ENCODE measurements at places on chromosomes 5 and 9.

DNA sequence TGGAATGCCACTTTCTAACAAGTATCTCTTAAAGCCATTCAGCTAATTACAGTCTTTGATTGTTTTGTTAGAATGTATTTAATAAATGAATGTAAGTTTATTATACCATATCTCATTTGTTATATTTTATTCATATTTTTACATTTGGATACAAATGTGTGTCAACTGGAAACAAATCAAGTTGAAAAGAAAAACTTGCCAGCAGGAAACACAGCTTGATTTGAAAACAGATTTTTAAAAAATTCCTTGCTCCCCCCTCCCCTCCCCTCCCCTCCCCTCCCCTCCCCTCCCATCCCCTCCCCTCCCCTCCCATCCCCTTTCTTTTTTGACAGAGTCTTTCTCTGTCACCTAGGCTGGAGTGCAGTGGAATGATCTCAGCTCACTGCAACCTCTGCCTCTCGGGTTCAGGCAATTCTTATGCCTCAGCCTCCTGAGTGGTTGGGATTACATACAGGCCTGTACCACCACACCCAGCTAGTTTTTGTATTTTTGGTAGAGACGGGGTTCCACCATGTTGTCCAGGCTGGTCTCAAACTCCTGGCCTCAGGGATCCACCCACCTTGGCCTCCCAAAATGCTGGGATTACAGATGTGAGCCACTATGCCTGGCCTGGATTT is 227.6 kb downstream of the WDR70 start:
- DNase-seq = no peak

GRCh38 chr9:136484153-136485048 is 1.6 kb upstream of the SEC16A start:
- peak; percentile 11 for DNase-seq

- DNase-seq = no peak
These were observed 2.3 kb upstream of the SLC12A2 start for GRCh38 chr5:128081111-128081851.

- no peak for DNase-seq
These were observed 33.3 kb downstream of the CD180 start for GRCh38 chr5:67163231-67163756.

DNA sequence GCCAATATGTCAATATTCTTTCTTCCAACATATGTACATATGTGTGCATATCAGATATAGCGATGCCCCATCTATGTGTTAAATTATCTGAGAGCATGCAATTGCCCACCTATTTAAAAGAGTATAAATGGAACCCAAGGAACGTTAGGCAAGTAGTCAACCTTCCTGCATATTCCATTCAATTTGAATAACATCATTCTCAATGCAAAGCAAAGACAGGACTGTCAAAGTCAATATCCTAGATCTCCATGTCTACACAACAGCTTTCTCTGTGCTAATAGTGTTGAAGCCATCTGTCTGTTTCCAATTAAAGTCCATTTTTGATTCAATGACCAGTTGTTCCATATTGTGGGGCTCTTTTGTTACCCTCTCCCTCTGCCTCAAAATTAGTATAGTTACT is 85.3 kb upstream of the COX7C start:
- no peak for DNase-seq

DNA sequence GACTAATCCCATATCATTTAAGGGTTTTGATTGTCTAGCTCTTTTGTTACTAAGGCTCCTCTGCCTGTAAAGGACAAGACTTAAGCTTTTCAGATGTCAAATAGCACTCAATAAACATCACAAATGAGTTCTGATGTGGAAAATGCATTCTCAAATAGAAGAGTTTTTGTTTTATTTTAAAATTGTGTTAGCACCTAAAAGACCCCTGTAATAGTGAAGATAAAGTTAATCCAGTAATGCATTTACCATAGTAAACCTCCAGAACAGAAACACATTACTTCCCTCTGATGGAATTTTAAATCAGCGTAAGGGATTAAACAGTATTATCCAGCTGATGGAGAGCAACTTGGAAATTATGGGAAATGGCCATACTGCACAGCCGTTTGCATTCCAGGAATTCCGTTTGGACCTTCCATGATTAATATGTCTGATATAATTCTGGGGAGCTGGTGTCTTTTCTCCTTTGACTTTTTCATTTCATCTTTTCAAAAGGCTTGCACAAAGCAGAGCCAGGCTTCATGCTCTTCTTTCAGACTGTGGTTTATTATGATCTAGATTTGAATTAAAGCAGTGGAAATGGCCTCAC is 105.6 kb downstream of the PPP2R2B start:
- DNase-seq = no peak

GRCh38 chr5:37283214-37283820 is 34.1 kb upstream of the CPLANE1 start:
- DNase-seq = no peak

GRCh38 chr9:108645520-108645919 is 210.3 kb downstream of the ACTL7B start:
- peak; percentile 74 for DNase-seq

DNA sequence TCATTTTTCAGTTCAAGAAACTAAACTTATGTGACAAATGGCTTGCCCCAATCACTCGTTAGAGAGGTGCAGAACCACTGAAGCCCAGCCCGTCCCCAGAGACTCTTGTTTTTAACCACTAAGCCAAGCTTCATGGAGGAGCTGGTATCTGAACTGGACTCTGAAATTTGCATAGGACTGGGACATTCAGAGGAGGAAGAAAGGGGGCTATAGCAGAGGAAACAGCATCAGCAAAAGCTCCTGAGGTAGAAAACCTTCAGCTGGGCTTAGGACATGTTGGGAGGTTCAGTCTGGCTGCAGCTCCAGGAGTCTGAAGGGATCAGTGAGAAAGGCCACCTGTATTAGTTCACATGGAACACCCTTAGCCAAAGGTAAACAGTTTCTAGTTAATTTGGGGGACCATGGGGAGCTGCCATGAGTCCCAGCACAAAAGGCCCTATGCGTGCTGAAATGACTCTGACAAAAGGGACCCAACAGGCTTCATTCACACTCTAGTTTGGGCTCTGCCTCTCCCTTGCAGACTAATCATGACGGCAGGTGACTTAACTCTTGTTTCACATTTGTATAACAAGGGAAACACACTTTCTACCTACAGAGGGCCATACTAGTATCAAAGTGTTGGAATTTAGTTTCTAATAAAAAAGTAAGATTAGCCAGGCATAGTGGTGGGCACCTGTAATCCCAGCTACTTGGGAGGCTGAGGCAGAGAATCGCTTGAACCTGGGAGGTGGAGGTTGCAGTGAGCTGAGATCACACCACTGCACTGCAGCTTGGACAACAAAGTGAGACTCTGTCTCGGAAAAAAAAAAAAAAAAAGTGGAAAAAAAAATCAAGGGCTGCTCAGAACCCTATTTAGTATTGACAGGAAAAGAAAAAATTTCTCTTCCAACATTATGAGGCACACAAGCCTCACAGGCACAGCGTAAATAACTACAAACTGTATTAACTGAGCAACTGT is 10.2 kb downstream of the FBXO10 start:
- no peak for DNase-seq

GRCh38 chr5:51987669-51988209 is 604.5 kb downstream of the ISL1 start:
- DNase-seq = no peak

DNA sequence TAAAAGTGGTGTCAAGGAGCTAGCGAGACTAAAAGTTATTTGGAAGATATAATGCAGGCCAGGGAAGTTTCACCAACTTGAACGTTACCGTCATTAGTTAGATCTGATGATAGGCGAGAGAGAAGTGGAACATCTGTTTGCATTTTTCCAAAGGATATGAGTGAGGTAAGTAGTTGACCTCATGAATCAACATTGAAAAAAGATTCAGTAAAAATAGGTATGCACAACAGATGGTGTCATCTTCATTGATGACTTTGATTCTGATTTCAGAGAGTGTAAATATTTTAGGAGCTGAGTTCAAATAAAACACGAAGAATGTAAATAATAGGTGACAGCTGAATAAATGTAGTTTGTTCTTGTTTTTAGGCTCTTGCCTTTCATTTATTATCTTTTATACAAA is 998.9 kb upstream of the CDH6 start:
- DNase-seq = no peak

DNA sequence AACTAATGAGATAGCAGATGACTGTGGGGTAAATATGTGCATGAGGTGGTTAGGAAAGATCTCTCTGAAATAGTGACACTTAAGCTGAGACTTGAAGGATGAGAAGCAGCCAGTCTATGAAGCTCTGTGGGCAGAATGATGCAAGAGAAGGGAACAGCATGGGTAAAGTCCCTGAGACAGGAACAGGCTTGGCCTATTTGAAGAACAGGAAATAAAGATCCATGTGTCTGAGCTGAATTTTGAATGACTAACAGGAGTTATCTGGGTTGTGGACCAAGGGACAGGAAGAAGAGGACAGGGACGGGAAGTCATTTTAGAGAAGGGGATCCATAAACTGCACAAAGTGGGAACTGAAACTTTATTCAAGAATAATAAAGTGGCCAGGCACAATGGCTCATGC is 25.6 kb upstream of the HMGCS1 start:
- no peak for DNase-seq

DNA sequence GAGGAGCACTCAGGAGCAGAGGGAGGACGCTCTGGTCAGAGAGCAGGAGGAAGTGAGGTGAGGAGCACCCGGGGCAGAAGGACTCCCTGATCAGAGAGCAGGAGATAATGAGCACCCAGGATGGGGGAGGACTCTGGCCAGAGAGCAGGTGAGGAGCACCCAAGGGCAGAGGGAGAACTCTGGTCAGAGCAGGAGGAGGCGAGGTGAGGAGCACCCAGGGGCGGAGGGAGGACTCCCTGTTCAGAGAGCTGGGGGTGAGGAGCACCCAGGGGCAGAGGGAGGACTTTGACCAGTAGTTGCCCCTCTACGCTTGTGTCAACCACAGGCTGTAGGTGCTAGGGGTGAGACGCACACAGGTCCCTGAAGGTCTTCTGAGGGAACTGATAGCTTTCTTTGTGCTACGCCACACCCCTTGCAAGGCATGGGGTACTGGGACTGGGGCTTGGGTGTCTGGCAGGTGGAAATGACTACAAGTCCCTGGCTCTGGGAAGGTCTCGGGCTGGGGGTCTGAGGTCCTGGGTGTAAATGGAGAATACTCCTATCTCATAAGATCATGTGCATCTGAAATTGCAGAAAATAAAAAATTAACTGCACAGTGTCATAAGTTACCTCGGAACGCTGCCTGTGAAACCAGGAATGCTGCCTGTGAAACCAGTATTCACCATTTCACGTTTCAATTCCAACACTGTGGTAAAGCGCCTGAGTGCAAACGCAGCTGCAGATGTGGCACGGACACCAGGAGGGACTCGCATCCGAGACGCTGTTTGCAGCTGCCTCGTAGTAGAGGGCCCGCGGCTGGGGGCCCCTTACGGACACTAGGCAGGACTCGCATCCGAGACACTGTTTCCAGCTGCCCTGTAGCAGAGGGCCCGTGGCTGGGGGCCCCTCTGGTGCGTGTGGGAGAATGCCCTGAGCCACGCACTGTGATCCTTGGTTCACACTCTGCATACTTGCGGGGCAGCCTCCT is 27.0 kb upstream of the SLC6A3 start:
- DNase-seq = no peak

DNA sequence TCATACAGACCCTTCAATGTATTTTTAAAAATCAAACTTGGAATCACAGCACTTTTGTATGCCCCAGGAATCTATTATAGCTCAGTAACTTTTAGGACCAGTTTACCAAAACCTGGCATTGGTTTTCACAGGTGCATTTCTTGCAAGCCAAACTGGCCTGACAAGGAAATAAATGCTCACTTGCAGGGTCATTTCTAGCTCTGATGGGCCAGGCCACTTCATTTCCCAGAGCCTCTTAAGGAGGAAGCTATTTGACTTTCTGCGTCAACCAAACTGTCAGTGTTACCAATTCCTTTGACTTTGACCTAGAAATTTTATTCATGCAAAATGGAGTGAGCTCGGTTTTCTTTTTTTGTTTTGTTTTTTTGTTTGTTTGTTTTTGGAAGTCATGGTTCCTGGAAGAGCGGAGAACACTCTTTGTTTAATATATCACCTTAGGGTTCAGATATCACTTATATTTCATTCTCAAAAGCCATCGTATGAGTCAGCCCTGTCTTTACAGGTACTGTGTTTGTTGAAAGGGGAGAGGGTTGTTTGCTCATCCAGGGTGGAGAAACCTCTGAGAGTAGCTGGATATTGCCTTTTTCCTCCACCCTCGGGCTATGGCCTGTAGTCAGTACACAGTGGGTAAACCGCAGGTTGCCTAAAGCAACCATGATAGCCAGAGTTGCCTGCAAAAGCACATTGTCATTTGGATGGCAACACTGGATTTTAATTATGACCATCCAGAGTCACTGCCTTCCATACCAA is 58.9 kb downstream of the GNA14 start:
- DNase-seq = no peak

DNA sequence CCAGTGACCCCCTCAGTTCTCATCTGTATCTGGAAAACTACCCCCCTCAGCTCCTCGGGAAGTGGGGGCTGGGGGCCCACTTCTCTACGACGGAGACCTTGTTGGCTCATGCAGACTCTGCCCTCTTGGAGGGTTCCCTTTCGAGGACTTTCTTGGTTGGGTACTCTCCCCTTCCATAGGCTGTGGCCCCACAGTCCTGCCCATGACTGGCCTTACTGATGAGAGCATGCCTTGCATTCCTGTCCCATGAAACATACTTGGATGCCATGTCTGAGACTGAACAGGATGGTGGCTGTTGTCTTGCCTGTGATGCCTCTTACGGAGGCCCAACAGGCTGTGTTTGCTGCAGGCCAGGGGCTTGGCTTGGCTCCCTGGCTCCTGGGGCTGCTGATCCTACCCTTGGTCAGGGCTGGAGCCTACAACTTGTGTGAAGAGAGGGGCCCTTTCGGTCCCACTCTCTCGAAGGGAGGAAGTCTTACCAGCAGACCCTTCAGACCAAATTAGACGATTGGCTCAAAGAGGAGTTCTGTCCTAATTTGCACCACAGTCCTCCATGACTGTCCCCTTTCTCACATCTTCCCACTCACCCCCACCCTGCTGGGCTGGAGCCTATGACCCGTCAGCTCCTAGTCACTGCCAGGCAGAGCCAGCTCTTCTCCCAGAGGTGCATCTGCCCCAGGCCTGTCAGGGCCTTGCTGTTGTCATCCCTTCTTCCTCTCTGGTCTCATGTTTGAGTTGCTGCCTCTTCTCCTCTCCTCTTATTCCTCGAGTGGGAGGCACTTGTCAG is 109.9 kb downstream of the CACNA1B start:
- peak; percentile 3 for DNase-seq

DNA sequence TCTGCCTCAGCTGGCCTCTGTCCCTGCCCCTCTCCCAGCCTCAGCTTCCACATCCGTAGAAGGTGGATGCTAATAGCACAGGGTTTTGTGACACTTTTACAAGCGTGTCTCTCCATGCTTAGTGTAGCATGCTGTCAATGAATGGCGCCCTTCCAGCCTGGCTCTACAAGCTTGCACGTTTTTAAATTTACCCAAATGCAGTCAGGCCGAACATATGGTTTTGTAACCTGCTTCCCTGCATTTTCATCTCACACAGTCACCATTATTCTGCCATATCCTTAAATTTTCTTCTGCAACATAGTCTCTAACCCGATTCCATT is 28.8 kb downstream of the FAM163B start:
- no peak for DNase-seq

DNA sequence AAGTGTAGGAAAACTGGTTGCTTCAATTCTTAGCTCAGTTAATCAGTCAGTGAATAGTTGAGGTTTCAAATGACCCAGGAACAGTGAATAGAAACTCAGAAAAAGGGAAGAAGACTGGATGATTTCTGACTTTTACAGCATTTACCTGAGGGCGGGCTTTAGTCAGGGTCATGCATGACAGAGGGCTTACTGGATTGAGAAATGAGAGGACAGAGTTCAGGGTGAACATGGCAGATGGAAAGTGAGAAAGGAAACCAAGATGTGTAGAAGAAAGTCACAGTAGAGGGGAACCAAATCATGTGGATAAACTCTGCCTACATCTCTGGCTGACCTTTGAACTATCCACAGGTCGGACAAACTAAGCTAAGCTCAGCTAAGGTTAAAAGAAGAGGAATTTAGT is 596.0 kb downstream of the SEMA5A start:
- DNase-seq = no peak

Data from AG10803 (cell line).